ENCODE measurements at places on chromosomes 1 and 21.
A peak's percentile ranks its signal among the peaks of the same experiment; 100 is the strongest.

DNA sequence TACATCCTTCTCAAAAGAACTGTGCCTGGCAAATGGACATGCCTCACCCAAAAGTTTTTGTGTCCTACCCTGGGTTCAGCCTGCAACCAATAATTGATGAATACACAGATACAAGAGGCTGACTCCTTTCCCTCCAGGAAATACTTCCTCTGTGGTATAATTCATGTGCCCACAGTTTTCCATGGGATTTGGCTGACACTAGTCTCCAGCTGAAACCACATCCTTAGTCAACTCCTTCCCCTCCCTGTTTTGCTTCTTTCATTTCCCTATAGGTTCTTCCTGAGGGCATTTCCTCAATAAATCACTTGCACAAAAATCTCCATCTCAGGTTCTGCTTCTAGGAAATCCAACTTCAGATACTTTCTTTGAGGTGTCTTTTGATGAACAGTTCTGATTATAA lies 436.6 kb upstream of the C1orf87 start:
- H3K27me3 ChIP-seq = no peaks in the 10 kb centered on the region
- DNase-seq = no peak
- H3K27ac ChIP-seq = no peak overlapping the region

DNA sequence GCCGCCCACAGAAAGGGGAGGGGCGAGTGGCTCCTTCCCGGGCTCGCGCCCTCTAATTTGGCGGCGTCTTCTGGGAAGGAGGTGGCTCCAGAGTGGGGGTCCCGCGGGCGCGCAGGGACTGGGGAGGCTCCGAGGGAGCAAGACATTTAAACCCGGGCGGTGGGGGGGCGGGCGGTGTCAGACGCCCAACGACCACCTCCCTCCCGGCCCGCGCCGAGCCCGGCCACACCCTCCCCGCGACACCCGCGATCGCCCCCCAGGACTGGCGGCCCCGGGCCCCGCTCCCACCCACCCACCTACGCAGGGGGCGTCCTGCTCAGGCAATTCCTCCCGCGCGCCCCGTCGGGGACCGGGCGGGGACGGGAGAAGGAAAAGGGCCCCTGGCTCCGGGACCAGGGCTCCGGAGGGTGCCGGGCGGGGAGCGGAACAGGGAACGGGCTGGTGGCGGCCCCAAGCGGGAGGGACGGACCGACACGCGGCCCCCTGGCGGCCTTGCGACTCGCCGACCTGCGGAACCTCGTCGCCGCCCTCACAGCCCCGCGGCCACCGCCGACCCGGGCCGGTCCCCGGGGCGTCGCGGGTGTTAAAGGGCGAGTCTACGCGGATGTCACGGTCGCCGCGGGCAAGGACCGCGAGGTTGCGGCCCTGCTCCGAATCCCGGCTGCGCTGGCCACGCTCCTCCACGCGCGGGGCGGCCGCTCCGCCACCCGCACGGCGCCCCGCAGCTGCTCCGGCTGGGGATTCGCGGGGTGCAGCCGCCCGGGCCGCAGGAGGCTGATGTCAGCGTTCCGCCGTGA lies 94.0 kb upstream of the FMN2 start:
- H3K27ac ChIP-seq = no peak overlapping the region
- peaks cover 7% of the 10 kb centered on the region for H3K4me1 ChIP-seq
- H3K4me3 ChIP-seq = no peak overlapping the region
- no peaks in the 10 kb centered on the region for H3K36me3 ChIP-seq
- DNase-seq = no peak
- H3K27me3 ChIP-seq = peaks cover 4% of the 10 kb centered on the region

- H3K4me1 ChIP-seq = peaks cover 6% of the 10 kb centered on the region
- H3K27ac ChIP-seq = no peak overlapping the region
- no peaks in the 10 kb centered on the region for H3K36me3 ChIP-seq
- DNase-seq = no peak
Measured at GRCh38 chr1:26029864-26030481, 8.4 kb downstream of the EXTL1 start.

DNA sequence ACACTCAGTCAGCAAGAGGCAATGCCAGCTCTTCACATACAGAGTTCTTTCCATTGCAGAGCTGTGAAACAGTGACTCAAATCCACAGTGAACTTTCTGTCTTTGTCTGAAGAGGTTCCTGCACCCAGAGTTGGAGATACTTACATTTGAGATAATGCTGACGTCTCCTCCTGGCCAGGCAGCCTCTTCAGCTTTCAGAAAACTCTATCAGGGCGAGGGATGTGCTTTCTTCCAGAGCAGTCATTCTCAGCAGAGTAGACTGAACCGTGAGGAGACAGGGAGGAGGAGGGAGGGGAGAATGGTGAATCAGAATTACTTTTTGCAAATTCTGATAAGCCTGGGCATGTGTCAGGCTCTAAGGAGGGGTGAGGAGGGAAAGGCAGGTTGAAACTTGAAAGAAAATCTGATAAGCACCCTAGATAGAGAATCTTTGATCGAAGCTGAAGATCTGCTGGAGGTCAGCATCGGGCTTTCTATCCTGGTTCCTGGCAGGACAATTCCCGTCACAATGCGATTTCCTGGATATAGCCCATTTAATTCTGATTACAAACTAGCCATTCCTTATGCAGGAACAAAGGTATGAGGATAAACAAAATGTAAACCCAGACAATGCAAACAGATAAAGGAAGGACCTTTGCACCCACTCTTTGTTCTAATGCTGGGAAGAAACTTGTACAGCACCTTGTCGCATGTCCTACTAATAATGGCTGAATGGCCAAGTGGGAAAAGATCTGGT lies 18.9 kb upstream of the NID1 start:
- no peaks in the 10 kb centered on the region for H3K27me3 ChIP-seq
- H3K4me3 ChIP-seq = no peak overlapping the region
- H3K4me1 ChIP-seq = no peaks in the 10 kb centered on the region
- no peak overlapping the region for H3K27ac ChIP-seq
- H3K36me3 ChIP-seq = no peaks in the 10 kb centered on the region

GRCh38 chr21:45724345-45724961 lies 80.9 kb downstream of the PCBP3 start:
- H3K36me3 ChIP-seq = no peaks in the 10 kb centered on the region
- H3K4me3 ChIP-seq = no peak overlapping the region
- no peaks in the 10 kb centered on the region for H3K4me1 ChIP-seq

- H3K27ac ChIP-seq = no peak overlapping the region
- peaks cover 5% of the 10 kb centered on the region for H3K27me3 ChIP-seq
- no peaks in the 10 kb centered on the region for H3K36me3 ChIP-seq
- no peak for DNase-seq
- H3K4me3 ChIP-seq = peak overlapping the region; percentile 36
Measured at GRCh38 chr1:147083919-147084272, 88.4 kb downstream of the PRKAB2 start.

DNA sequence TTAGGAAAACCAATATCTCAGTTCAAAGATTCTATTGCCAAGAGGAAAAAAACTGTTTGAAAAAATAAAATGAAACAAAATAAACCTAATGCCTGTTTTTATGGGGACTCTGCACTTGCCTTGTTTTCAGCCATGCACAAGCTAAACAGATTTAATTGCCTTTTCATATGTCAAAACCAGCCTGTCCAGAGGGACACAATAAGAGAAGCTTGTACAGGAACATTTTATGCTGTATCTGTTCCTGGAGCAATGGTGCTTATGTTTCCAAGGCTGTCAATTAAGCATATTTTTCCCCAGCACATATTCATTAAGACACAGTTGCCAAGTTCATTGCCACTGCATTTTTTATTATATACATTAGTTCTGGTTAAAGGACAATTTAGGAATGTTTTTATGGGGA lies 470.9 kb downstream of the LRRIQ3 start:
- no peak overlapping the region for H3K4me3 ChIP-seq
- no peaks in the 10 kb centered on the region for H3K4me1 ChIP-seq
- H3K27ac ChIP-seq = no peak overlapping the region
- H3K27me3 ChIP-seq = no peaks in the 10 kb centered on the region

- H3K4me1 ChIP-seq = no peaks in the 10 kb centered on the region
- H3K4me3 ChIP-seq = peak overlapping the region; percentile 39
- H3K27me3 ChIP-seq = no peaks in the 10 kb centered on the region
- peak overlapping the region; percentile 67 for H3K27ac ChIP-seq
- no peaks in the 10 kb centered on the region for H3K36me3 ChIP-seq
- peak; percentile 90 for DNase-seq
Measured at GRCh38 chr1:61043010-61043820, 39.1 kb upstream of the NFIA start.

GRCh38 chr1:42737257-42737656 lies 2.8 kb downstream of the CLDN19 start:
- H3K36me3 ChIP-seq = no peaks in the 10 kb centered on the region
- H3K4me1 ChIP-seq = no peaks in the 10 kb centered on the region
- no peak for DNase-seq
- H3K4me3 ChIP-seq = no peak overlapping the region
- no peak overlapping the region for H3K27ac ChIP-seq

DNA sequence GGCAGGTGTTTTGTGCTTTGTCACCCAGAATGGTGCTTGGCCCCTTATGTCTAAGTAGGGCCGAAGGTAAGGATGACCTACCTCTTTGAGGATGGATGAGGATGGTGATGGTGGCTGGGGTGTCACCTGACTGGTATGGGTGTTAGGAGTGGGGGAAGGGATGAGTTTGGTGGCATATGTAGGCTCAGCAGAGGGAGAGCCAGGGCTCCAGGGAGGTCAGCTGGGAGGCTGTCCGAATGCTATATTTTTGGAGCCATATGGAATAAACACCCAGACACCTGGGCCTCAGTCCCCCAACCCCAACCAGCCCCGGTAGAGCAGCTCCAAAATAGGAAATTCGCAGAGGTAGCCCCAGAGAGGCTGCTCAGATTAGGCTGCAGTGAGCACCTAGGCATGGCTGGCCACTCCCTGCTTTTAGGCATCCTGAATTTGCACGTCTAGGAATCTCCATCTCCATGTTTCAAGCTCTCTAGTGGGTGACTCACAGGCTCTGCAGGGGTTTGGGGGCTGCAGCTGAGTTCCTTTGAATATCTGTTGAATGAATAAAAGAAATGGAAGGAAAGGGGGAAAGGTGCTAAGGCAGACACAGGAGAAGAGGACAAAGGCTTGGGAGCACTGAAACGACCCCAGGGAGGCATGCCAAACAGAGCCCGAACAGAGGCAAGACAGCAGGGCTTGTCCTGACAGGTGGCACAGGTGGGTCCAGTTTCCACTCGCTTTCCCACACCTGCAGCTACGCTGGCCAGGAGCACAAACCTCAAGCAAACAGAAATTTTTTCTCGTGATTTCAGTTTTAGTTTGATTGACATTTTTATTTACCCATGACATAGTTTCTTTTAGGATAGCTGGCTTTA lies 135.3 kb upstream of the EDN2 start:
- no peaks in the 10 kb centered on the region for H3K36me3 ChIP-seq
- no peaks in the 10 kb centered on the region for H3K27me3 ChIP-seq
- H3K4me3 ChIP-seq = no peak overlapping the region
- DNase-seq = no peak
- H3K27ac ChIP-seq = no peak overlapping the region

GRCh38 chr1:65163201-65163805 lies 15.3 kb downstream of the AK4 start:
- no peak overlapping the region for H3K4me3 ChIP-seq
- no peaks in the 10 kb centered on the region for H3K27me3 ChIP-seq
- no peak for DNase-seq
- H3K36me3 ChIP-seq = no peaks in the 10 kb centered on the region

- H3K36me3 ChIP-seq = no peaks in the 10 kb centered on the region
- H3K4me3 ChIP-seq = no peak overlapping the region
- no peaks in the 10 kb centered on the region for H3K27me3 ChIP-seq
- H3K4me1 ChIP-seq = no peaks in the 10 kb centered on the region
Measured at GRCh38 chr1:200786788-200787187, 48.1 kb downstream of the CAMSAP2 start.

DNA sequence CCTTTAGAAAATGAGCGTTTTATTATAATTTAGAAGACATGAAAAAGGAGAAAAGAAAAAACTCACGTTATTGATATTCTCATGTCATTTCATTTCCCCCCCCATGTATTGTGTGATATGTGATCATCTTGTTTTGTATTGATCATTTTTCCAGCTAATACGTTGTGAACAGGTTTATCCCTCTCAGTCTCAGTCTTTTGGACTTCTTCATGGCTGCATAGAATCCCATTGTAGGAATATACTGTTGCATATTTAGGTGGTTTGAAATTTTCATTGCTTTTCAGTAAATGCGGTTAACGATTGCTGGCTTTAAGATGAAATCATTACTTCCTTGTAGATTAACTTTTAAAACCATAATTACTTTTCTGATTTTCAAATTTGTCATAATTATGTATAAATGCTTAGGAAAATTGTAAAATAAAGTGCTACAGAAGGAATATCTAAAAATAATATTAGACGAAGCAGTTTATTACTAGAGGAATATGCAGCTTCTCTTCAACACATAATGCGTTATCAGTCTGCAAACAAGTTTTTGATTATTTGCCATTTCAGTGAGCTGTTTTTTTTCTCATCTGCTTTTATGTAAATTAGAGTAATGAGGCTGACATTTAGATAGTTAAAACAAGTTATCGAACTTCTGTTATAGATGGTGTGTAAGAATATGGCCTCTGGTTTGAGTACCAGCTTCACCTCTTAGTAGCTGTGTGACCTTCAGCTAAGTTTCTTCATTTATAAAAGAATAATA lies 1.8 kb downstream of the SON start:
- DNase-seq = no peak
- H3K27me3 ChIP-seq = no peaks in the 10 kb centered on the region
- peaks cover 6% of the 10 kb centered on the region for H3K4me1 ChIP-seq
- no peaks in the 10 kb centered on the region for H3K36me3 ChIP-seq
- peak overlapping the region; percentile 95 for H3K4me3 ChIP-seq

DNA sequence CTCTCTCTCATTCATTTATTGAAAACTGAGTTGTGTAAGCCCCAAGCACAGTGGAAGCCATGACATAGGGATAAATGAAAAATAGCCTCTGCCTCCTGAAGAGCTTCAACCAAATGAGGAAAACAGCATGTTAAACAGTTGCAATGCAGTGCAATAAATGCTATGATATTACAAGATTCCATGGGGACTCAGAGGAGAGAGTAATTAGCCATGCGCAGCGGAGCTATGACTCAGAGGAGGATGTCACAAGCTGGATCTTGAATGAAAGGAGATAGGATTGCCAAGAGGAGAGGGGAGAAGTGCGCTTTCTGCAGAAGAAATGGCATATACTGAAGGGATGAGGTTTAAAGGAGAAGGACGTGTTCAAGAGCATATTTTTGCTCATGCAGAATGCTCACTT lies 231.3 kb upstream of the PLXNA2 start:
- no peak overlapping the region for H3K4me3 ChIP-seq
- DNase-seq = no peak
- H3K27me3 ChIP-seq = no peaks in the 10 kb centered on the region
- no peak overlapping the region for H3K27ac ChIP-seq

DNA sequence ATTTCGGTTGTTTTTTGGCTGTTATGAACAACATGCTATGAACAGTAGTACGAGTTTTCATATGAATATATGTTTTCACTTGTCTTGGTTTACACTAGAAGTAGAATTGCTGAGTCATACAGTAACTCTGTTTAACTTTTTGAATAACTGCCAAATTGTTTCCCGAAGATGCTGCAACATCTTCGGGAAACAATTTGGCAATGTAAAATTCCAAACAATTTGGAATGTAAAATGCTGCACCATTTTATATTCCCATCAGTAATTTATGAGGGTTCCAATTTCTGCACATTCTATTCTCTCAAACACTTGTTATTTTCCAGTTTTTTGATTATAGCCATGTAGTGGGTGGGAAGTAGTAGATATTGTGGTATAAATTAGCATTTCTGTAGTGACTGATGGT lies 11.6 kb downstream of the PCBP3 start:
- H3K36me3 ChIP-seq = no peaks in the 10 kb centered on the region
- H3K27ac ChIP-seq = no peak overlapping the region
- no peaks in the 10 kb centered on the region for H3K27me3 ChIP-seq
- H3K4me3 ChIP-seq = no peak overlapping the region
- no peaks in the 10 kb centered on the region for H3K4me1 ChIP-seq

GRCh38 chr1:53728702-53729455 lies 10.1 kb downstream of the GLIS1 start:
- DNase-seq = no peak
- H3K4me1 ChIP-seq = no peaks in the 10 kb centered on the region
- no peak overlapping the region for H3K4me3 ChIP-seq
- no peaks in the 10 kb centered on the region for H3K36me3 ChIP-seq
- no peaks in the 10 kb centered on the region for H3K27me3 ChIP-seq
